ENCODE measurements at places on chromosomes 5 and 9.
A peak's percentile ranks its signal among the peaks of the same experiment; 100 is the strongest.

- DNase-seq: no peak
These were observed 2.3 kb downstream of the EIF4E1B start for GRCh38 chr5:176632745-176633144.

DNA sequence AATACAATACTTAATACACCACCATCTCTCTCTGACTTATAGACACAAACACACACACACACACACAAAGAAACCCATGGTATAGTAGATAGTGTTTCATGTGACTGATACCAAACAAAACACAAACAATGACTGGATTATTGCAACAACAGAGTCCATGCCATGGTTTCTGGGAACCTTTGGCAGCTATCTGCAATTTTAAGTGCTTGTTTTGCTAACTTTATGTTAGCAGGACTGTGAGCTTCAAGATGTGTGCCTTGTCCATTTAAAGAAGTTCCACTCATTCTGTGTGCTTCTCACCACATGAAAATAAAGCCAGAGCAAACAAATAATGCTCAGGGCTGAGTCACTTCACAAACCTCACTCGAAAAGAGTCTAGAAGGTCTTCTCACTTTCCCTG, 15.1 kb upstream of the LURAP1L start:
- DNase-seq: no peak

DNA sequence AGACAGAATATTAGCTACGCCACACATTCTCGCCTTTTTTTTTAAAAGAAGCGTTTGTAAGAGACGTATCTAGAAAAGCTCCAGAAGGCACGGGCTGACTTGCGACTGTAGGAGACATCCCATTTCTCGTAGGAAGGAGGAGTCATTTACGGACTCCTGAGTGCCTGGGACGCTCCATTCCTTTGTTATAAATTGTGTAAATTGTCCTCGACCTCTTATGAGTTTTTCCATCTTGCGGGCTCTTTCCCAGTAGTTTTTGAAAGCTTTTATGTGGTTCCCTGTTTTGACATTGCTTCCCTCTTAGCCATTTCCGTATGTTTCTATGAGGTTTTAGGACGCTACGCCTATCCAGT, 1.0 kb downstream of the RABL6 start:
- no peak for DNase-seq

DNA sequence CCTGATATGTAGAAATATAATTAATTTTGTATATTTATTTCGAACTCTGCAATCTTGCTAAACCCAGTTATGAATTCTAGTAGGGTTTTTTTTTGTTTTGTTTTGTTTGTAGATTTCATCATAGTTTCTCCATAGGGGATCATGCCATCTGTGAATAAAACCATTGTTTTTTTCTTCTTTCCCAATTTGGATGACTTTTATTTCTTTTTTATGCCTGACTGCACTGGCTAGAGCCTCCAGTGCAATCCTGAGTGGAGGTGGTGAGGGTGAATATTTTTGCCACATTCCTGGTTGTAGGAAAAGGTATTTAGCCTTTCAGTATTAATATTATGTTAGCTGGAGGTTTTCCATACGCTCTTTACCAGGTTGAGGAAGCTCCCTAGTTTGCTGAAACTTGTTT, 70.0 kb upstream of the GFPT2 start:
- no peak for DNase-seq

- DNase-seq: no peak
These were observed 92.5 kb downstream of the CACNA1B start for GRCh38 chr9:137970098-137970497.

- no peak for DNase-seq
These were observed 28.1 kb downstream of the CEMIP2 start for GRCh38 chr9:71740199-71740598.

- no peak for DNase-seq
These were observed 36.6 kb upstream of the FBXL7 start for GRCh38 chr5:15463231-15463980.

DNA sequence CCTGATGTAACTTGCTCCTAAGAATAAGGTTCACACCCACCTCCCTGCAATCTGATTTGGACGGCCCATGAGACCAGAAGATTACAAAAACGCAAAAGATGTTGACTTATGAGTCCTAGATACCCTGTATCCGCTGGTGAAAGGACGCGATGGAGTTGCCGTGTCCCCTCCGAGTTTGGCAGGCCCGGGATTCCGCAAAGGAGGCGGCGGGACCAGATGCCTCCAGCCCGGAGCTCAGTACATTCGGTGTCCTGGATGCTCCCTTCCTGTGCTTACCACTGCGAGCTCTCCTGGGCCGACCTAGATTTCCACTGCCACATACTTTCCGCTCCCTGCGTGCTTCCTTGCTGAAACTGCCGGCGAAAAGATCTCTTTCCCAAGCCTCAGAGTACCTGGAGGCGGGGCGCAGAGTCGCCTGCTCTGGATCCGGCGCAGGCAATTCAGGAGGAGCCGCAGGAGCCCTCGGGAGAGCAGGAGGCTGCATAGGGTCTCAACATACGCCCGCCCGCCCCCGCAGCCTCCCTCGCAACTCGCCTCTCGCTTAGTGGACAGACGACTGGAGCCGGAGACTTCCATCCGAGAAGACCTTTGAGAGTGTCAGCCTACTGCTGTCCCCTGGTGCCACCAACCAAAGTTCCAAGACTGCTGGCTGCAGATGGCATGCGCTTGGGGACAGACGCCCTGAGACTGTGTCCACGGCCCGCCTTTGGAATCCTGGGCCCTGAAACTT, 39.8 kb downstream of the ANXA2R start:
- peak; percentile 57 for DNase-seq

GRCh38 chr9:134658378-134658955, 16.9 kb downstream of the COL5A1 start:
- no peak for DNase-seq
